ENCODE measurements at places on chromosomes 7 and 10.

GRCh38 chr7:98877692-98878364 lies 504 bp upstream of the TRRAP start:
- no peak for DNase-seq

DNA sequence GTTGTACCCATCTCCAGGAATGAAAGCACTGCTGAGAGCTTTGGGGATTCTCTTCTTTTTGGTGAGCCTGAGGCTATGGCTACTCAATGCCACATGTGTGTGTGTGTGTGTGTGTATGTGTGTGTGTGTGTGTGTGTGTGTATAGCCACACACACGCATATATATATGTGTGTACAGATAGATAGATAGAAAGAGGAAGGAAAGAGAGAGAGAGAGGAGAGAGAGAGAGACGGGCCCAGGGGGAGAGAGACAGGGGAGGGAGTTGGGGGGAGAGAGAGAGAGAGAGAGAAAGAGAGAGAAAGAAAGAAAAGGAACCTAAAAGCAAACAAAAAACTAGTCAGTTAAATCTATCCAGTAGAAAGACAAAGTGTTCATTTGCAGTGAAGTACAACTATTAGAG lies 8.3 kb downstream of the SLC13A4 start:
- DNase-seq = no peak

- peak; percentile 69 for DNase-seq
Measured at GRCh38 chr7:7959979-7960670, 8.5 kb upstream of the GLCCI1 start.

DNA sequence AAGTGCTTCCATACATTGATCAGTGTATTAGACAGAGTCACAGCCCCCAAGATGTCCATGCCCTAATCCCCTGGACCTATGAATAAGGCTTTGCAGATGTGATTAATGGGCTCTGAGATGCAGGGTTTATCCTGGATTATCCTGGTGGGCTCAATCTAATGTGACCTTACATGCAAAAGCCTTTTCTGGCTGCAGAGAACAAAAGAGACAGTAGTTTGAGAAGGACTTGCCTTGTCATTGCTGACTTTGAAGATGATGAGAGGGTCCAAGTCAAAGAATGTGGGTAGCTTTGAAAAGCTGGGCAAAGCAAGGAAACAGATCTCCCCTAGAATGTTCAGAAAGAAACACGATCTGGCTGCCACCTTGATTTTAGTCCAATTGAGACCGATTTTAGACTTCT lies 238.7 kb downstream of the CCSER2 start:
- no peak for DNase-seq

DNA sequence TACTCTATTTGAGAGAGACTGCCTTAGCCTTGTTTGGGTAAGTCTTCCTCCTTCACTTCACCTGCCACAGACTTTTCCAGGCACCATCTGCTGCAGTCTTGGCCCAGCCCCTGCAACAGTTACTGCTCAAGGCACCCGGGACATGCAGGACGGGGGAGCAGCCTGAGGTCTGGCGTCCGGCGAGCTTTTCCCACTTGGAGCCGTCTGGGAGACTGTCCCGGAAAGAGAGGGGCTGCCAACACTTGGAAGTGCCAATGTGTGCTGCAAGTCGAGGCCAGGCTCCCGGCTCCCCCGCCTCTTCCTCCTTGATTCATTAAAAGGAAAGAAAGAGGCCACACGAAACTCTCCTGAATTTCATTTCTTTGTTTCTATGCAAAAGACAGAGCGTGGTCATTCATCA lies 13.7 kb downstream of the HTRA1 start:
- no peak for DNase-seq

GRCh38 chr7:107387128-107387527 lies 82.7 kb upstream of the GPR22 start:
- DNase-seq = no peak

- DNase-seq = no peak
Measured at GRCh38 chr10:123603130-123603529, 63.0 kb upstream of the GPR26 start.

GRCh38 chr7:155999631-156000489 lies 187.6 kb upstream of the SHH start:
- no peak for DNase-seq

- DNase-seq = no peak
Measured at GRCh38 chr10:114855776-114856543, 34.4 kb downstream of the FHIP2A start.

DNA sequence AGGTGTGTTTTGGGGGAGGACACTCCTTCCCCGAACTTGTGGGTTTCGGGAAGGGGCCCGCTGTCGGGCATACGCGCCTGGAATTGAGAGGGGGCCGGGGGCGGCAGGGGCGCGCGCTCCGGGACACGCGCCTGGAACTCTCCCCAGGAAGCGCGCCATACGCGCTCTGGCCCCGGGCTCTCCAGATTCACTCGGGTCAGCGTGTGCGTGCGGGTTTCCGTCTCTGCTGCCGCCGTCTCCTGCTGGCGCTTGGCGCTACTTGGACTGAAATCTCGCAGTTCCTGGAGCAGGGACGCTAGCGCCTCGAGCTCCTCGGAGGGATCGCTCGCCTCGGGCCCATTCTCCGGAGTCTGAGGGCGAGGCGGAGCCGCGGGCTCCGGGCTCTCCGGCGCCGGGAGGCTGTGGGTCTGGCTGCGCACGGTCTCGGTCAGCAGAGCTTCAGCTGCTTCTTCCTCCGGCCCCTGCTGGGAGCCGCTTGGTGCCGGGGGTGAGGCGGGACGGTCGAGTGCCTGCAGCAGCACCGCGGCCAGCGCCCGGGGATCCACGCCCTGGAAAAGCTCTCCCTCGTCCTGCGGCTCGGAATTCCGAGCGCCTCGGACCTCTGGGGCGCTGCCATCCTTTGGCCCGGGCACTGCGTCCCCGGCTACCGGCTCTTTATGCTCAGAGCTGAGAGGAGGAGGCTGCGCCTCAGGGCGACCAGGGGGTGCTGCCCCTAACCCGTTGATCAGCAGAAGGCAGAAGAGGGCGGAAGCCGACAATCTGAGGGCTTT lies 1.1 kb downstream of the VGF start:
- DNase-seq = peak; percentile 8

DNA sequence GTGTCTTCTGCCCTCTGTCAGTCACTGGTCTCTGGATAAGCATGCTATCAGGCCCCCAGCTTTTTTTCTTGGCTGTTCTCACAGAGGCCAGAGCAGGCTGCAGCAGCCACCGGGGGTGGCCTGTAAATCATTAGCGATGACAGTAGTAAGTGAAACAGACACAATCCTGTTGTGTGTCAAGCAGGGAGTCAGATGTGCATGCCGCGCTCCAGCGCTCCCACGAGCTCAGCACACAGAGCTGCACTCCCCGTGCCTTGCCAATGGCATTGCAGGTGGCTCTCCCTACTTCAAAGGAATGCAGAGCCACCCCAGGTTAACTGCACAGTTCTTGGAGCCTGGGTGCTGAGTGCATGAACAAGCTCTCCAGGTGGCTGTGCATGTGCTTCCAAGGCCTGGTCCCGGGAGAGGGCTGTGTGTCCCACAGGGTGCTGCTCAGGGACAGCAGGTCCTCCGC lies 226.1 kb downstream of the GLRX3 start:
- DNase-seq = no peak

GRCh38 chr10:60511477-60512229 lies 122.0 kb upstream of the ANK3 start:
- DNase-seq = no peak

DNA sequence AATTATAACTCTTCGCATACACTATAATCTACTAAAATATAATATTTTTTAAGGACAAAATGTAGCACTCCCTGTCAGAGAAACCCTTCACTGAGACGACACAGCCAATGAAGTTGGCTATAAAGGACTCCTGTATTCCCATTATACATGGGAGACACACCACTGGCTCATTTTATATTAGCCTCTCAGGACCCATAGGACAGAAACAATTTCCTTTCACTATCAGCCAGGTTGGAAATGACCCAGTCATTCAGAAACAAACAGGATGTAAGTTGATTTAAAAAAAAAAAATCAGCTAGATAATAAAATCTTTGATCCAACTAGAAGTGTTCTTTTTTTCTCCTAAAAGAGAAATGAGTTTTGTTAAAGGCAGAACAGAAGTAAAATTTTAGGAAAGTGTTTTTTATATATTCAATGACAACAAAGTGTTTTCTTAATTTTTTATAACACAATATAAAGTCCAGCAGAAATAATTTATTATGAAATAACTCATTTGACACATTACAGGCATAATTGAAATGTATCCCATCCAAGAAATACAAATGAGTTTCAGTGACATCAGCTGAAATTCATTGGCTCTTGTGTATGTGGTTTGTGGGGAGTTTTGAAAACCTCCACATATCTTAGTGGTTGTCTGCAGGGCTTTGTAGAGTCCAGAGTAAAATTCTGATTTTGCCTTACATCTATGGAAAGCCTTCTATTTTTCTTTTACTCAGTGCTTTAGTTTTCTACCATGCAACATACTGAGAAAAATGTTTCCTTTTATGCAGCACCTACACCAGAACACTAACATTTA lies 64.1 kb downstream of the CTTNBP2 start:
- no peak for DNase-seq

DNA sequence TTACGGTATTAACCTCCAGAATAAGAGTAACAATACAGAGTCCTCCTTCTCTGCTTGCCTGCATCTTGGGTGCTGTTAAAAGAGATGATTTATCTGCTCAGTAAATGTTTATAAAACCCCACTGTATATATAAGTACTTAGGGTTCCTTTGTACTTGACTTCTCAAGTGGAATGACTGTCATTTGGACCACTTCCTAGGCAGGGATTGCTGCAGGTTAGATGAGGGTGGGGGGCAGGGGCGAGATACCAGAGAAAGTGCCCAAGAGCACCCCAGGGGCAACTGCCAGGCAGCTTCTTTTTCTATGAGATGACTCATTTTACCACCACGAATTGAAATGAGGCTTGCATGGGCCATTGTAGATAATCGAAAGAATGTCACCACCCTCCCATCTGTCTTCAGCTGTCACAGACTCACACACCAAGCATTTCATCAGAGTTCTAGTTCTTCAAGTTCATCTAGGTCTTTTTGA lies 421.9 kb upstream of the GALNT17 start:
- DNase-seq = no peak

DNA sequence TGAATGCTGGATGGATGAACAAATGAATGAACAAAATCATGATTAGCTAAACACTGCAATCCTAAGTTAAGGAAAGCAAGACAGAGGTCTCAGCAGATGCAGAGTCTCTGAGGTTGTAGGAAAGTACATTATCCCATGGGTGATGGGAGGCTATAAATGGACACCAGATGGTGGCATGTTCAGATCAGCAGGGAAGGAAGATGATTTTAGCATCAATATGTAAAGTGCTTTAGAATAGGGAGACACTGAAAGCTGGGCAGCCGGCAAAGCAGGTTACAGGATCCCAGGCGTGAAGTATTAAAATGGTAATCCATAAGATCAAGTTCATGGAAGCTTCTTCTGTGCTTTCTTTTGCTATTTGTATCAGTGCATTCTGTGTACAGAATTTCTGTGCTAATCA lies 7.9 kb upstream of the RAPGEF5 start:
- DNase-seq = no peak

- no peak for DNase-seq
Measured at GRCh38 chr7:29453021-29453420, 110.6 kb upstream of the PRR15 start.

DNA sequence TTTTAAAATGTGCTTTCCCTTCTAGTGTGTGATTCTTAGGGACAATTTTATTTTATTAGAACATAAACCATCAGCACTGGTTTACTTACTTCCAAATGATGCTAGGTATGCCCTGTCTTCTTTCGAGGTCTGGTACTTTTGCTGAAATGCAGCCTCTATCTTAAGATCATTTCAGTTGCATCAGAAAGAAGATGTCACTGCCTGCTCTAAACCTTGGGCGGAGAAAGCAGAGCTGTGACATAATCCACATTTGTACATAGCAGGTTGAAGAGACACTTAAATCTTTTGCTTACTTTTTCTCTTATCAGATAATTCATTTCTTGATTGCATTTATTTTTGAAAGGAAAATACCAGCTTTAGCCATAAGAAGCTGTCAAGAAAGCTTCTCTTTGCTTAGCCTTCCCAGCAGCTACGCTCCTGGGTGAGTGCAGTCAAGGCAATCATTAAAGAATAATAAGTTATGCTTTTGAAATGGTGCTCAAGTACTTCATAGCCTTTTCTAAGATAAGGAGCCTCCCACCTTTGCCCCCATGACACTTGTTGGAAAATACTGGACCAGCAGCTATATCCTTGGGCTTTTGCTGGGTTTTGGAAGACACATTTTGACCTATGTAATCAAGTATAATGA lies 108.4 kb upstream of the SAMD8 start:
- no peak for DNase-seq

DNA sequence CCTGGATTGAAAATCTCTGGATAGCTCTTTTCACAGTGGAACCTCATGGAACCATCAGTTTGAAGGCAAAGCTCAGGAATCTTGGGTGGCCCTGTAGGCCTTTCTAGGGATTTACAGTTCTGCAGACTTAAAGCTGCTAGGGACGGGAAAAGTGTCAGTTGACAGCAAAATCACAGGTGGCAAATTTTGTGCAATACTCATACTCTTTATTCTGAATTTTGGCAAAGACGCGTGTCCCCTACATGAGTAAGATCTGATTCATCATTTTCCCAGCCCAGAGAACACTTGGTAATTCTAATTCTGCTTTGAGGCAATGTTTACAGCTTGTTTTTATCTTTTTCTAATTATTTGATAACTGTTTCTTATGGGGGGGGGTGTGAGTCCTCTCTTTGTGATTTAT lies 3.6 kb downstream of the LRRC17 start:
- DNase-seq = no peak

DNA sequence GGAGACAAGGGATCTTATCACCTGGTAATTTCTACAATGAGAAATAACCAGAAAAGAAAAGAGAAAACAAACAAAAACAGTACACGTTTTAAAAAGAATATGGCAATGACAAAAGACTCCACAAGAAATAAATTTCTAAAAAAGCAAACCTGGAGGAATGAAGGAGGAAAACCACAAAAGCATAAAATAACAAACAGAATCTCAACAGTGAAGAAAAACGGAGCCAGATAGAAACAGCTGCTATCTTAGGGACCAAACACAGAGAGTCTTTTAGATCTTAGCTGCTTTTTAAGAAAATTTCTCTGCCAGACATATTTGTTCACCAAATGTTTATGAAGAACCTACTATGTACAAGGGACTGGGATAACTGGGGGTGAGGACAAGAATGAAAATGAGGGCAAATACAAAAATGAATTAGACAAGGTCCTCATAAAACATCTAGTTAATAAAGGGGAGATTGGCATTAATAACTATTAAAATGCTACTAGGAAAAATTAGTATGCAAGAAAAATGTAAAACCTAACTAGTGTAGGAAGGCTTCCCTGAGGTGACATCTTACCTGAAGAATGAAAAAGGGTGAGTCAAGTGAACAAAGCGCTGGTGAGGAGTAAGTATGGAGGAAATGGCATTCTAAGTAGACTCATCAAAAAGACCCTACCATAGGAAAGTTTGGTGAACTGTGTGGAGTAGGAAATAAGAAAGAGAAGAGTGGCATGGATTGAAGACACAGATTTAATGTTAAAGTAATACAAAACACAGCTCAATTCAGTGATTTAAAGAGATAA lies 34.3 kb downstream of the WASL start:
- DNase-seq = no peak

DNA sequence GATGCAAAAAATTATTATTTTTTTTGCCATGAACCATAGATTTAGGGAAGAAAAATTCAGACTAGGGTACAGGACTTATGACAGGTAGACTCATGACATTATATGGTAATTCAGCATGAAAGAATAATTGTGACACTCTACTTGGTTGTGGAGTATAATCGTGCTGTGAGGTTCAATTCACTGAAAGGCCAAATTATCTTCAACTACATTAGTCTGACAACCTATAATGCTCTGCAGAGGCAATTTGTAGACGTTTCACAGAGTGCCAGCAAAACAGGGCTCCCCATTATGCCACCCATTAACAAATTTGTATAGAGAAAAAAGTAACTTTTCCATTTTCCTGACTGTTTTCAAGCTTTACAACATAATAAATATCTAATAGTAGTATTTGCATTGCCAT lies 292.6 kb downstream of the LRMDA start:
- DNase-seq = no peak
